CD4-positive, alpha-beta T cell (primary cell): ENCODE measurements at places on chromosomes 16 and 17. TPM values are rescaled to one million over a fixed set of nuclear protein-coding genes. Genes with fewer than 3 reads are reported as not detected.

GRCh38 chr16:89912627-89913026, 6.0 kb upstream of the MC1R start:
- no peak for DNase-seq
- no peak overlapping the region for H3K27ac ChIP-seq
- H3K27me3 ChIP-seq = no peaks in the 10 kb centered on the region
- peaks cover 31% of the 10 kb centered on the region for H3K4me1 ChIP-seq

Gene FAM222B
- total RNA-seq = 17.5 TPM

Gene CUEDC1
- 0.41 TPM for total RNA-seq

- peak overlapping the region; percentile 12 for H3K4me3 ChIP-seq
- H3K4me1 ChIP-seq = peaks cover 83% of the 10 kb centered on the region
- DNase-seq = peak; percentile 69
- H3K27ac ChIP-seq = peak overlapping the region; percentile 77
- H3K27me3 ChIP-seq = no peaks in the 10 kb centered on the region
- peaks cover 25% of the 10 kb centered on the region for H3K36me3 ChIP-seq
Measured at GRCh38 chr16:89096768-89097391, 3.2 kb downstream of the ACSF3 start.

DNA sequence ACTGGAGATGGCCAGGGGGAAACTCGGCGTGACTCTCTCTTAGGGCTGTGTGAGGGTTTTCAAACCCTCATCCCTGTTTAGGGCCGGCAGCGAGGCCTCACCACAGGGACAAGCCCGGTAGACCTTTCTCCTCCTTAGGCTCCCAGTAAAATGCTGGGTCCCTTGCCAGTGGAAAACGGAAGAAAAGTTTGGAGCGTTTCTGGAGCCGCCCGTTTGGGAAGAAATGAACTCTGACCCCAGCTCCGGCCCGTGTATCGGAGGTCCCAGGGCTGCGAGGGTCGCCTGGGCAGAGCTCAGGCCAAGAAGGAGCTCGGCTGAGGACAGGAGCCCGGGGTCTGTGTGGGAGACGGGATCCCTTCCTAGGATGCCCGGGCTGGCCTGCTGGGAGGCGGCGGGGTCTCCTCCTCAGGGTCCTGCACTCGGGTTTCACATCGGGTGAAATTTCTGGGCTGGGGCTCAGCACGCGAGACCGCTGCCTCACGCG, 23.2 kb downstream of the ZNF213 start:
- peak overlapping the region; percentile 39 for H3K27ac ChIP-seq
- H3K4me1 ChIP-seq = peaks cover 28% of the 10 kb centered on the region
- H3K4me3 ChIP-seq = peak overlapping the region; percentile 85
- no peaks in the 10 kb centered on the region for H3K36me3 ChIP-seq

GRCh38 chr16:69286941-69287713, 24.0 kb upstream of the VPS4A start:
- H3K4me3 ChIP-seq = no peak overlapping the region
- H3K27me3 ChIP-seq = no peaks in the 10 kb centered on the region
- H3K4me1 ChIP-seq = no peaks in the 10 kb centered on the region
- no peak overlapping the region for H3K27ac ChIP-seq
- peaks cover 5% of the 10 kb centered on the region for H3K36me3 ChIP-seq
- DNase-seq = peak; percentile 42

DNA sequence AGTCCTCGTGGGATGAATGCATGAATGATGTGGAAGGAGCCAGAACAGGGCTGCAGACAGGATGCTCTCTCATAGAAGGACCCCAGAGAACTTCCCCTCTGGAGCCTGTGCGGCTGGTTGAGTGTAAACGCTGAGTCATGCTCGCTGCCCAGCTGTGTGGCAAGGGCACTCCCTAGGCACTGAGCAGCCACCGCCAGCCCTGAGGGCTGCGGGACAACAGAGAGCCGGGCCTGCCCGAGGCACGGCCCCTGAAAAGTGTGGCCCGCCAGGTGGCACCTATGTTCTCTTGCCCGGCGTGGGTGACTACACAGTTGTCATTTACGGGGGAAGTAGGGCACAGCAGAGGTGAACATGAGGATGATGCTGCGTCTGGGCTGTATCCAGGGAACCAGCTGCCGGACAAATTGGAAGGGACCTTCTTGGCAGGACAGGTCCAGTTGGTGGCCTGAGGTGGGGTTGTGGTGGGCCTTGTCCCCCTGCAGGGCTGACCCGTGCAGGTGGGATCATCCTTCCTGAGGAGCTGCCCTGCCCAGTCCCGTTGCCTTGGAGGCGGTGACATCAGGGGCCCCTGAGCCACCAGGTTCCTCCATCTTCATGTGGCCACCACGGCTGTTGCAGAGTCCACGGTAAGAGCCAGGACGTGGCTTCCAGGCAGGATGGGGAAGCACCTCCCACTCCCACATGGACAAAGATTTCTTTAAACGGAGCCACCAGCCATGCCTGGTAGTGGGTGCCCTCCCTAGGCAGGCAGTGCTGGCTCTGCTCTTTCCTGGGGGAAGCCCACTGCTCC, 94.8 kb upstream of the CBX4 start:
- no peak overlapping the region for H3K4me3 ChIP-seq
- peak; percentile 53 for DNase-seq
- no peaks in the 10 kb centered on the region for H3K36me3 ChIP-seq
- peaks cover 44% of the 10 kb centered on the region for H3K4me1 ChIP-seq

DNA sequence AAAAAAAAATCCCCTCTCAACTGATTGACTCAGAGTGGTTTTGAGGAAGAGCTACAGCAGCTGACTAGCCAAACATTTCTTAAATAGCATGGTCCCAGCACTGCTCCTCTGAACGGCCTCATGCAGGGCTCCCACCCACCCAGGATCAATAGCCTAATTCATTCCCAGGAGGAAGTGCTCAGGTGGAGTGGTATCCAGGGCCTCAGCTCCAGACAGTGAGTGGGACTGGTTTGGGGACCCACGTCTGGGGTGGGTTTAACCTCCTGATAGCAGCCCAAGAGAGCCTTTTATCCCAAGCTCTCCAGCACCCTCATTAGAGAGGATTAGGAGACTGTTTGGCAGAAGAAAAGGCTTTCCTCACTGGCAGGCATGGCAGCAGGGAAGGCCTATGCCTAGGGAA, 68.5 kb upstream of the CDH5 start:
- H3K36me3 ChIP-seq = no peaks in the 10 kb centered on the region
- H3K4me3 ChIP-seq = no peak overlapping the region
- DNase-seq = no peak
- peaks cover 6% of the 10 kb centered on the region for H3K4me1 ChIP-seq
- H3K27me3 ChIP-seq = peaks cover 2% of the 10 kb centered on the region

DNA sequence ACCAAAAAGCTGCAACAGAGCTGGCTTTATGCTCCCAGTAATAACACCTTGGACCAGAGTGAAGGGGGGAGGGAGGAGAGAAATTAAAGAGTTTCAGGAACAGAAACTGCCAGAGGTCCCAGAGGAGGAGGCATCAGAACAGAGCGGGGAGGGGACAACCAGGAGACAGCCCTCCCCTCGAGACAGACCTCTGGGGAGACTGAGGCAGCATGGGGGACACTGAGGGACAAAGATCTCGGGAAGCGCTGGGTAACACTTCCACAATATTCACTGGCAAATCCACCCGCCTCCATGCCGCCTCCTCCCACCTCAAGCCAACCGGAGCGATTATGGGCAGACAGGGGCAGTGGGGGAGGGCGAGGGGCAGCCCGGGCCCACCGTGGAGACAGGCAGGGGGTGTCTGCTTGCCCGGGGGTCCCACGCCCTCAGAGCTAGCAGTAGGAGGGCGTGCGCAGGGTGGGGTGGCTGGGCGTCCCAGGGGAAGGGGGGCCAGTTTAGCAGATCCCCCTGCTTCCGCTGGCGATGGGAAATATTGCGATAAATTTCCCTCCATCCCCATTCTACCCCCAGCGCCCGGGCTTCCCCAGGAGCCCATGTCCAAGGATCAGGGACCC, 1.2 kb downstream of the PCGF2 start:
- H3K27ac ChIP-seq = no peak overlapping the region
- H3K4me3 ChIP-seq = no peak overlapping the region
- no peaks in the 10 kb centered on the region for H3K36me3 ChIP-seq
- peaks cover 54% of the 10 kb centered on the region for H3K4me1 ChIP-seq
- DNase-seq = no peak

DNA sequence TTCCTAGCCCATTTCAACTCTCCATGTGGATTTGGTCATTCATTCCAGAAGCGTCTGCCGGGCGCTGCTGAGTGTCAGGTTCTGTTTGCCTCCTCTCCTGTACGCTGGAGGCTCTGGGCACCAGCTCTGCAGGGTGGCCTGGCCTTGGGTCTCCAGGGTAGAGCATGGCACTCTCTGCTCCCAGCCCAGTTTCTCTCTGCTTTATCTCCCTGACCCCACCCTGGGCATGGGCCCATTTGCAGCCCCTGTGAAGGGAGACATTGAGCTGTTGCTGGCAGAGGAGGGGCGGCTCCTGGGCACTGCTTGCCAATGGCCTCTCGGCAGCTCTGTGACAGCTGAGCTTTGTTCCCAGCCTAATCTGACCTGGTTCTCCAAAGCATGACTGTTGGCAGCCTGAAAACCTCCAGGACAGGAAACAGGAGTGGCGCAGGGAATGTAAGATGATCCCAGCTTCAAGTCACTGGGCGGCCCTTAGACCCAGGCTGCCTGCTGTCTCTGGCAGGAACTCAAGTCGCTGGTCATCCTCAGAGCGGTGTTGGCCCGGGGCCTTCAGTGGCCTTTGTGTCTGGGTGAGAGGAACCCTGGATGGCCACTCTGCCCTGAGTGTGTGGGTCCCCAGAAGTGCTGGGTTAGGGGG, 146.8 kb downstream of the SEC14L1 start:
- no peak overlapping the region for H3K27ac ChIP-seq
- DNase-seq = no peak
- peaks cover 8% of the 10 kb centered on the region for H3K4me1 ChIP-seq
- peaks cover 9% of the 10 kb centered on the region for H3K27me3 ChIP-seq

Gene MPG
- 14.1 TPM for total RNA-seq

DNA sequence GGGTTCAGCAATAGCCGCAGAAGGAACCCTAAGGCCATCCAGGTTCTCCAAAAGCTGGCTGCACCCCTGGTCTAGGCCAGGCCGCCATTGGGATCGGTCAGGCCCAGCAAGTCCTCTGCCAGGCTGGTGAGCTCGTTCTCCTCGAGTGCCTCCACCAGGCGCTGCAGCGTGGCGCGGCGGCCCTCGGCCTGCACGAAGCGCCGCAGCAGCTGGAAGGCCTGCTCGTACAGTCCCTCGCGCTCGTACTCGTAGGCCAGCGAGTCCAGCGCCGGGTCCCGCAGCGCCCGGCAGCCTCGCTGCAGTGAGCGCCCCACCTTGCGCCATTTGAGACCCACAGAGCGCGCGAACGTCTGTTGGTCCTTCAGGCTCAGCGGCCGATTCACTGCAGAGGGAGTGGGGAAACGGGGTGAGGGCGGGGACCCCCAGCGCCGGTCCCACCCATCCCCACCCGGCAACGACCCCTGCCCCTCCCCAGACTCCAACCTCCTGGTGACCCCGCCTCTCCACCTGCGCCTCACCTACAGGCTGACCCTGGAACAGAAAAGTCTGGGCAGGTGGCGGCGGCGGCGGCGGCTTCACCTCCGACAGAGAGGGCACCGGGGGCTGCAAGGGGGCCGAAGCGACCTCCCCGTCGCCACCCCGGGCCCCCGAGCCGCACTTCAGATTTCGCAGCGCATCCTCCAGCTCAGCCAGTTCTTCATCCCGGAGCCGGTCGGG, 3.9 kb upstream of the B3GNT9 start:
- DNase-seq = peak; percentile 42
- no peaks in the 10 kb centered on the region for H3K27me3 ChIP-seq
- no peak overlapping the region for H3K27ac ChIP-seq
- H3K4me3 ChIP-seq = peak overlapping the region; percentile 46

- no peaks in the 10 kb centered on the region for H3K4me1 ChIP-seq
- H3K27ac ChIP-seq = no peak overlapping the region
- no peaks in the 10 kb centered on the region for H3K27me3 ChIP-seq
- H3K4me3 ChIP-seq = no peak overlapping the region
- peaks cover 65% of the 10 kb centered on the region for H3K36me3 ChIP-seq
- no peak for DNase-seq
Measured at GRCh38 chr16:24125214-24125613, 130.9 kb upstream of the CACNG3 start.

Gene SLC52A1
- total RNA-seq = not detected

Gene MEAK7
- total RNA-seq = 3.7 TPM

GRCh38 chr16:1416521-1416941, 2.0 kb upstream of the UNKL start:
- peaks cover 48% of the 10 kb centered on the region for H3K4me1 ChIP-seq
- DNase-seq = no peak
- H3K27me3 ChIP-seq = no peaks in the 10 kb centered on the region

- H3K36me3 ChIP-seq = peaks cover 81% of the 10 kb centered on the region
- DNase-seq = no peak
- H3K27me3 ChIP-seq = no peaks in the 10 kb centered on the region
Measured at GRCh38 chr16:56505181-56505580, 14.6 kb downstream of the BBS2 start.

- peaks cover 6% of the 10 kb centered on the region for H3K4me1 ChIP-seq
- peaks cover 5% of the 10 kb centered on the region for H3K27me3 ChIP-seq
- peak within 1 kb of the TSS; percentile 28 for H3K4me3 ChIP-seq
- H3K36me3 ChIP-seq = no peaks in the 10 kb centered on the region
- peak; percentile 43 for DNase-seq
Measured at GRCh38 chr17:10198509-10199249, at the start of gene GAS7. TSS of gene GAS7 (minus strand) at chr17:10198606.

DNA sequence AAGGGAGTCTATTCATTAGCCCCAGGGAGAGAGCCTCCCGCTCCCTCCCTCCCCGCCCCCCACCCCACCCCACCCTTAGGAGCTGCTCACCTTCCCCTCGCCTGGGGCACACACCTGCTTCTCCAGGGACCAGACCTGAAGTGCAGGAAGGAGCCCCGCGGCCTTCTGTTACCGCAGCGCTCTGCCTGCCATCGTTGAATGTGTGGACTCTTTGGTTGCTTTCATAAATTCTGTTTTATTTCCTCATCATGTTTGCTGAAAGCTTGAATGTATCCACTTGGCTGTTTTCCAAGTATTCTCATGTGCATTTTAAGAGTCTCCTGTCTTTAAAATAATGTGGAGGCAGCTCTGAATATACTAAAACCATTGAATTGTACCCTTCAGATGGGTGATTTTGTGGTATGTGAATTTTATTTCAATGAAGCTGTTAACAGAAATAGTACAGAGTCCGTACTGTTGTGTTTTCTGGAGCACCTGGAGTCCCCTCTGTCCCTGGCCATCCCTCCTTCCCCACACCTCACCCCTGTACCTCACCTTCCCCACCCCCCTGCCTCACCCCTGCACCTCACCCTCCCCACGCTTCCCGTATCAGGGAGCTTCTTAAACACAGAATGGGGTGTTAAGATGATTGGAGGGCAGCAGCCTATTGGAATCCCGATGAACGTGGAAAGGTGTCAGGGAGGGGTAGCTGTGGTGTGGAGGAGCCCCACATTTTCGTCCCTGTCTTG, 25.5 kb downstream of the RAB11FIP3 start:
- peaks cover 5% of the 10 kb centered on the region for H3K4me1 ChIP-seq
- no peak for DNase-seq
- no peak overlapping the region for H3K27ac ChIP-seq

Gene CCL2
- total RNA-seq = not detected

Gene CDRT15
- not detected for total RNA-seq

Gene STAT5A
- 150 TPM for total RNA-seq

DNA sequence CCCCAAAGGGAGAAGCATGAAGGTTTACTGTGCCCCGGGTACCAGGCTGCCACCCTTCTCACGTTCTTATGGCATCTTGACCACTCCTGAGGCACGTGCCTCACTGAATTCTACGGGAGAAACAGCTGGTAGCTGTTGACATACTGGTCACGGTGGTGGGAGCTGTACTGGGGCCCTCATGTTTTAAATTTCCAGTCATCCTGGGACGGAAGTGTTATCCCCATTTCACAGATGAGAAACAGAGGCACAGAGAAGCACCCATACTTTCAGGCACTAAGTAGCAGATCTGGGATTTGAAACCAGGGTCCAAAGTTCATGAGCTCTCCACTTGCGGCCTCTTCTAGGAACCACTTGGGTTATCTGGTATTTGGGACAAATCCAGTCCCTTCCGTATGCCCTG, 26.3 kb upstream of the DOC2B start:
- no peaks in the 10 kb centered on the region for H3K4me1 ChIP-seq
- peaks cover 9% of the 10 kb centered on the region for H3K27me3 ChIP-seq
- no peaks in the 10 kb centered on the region for H3K36me3 ChIP-seq
- H3K4me3 ChIP-seq = no peak overlapping the region
